Activated gamma-delta T cell treated with anti-CD3 and anti-CD28 coated beads, Interleukin-2, amount 50 U/mL, for 16 hours (primary cell): ENCODE measurements at places on chromosomes 3 and 15.

GRCh38 chr3:146513386-146514051 is 30.9 kb downstream of the PLSCR1 start:
- DNase-seq: no peak

DNA sequence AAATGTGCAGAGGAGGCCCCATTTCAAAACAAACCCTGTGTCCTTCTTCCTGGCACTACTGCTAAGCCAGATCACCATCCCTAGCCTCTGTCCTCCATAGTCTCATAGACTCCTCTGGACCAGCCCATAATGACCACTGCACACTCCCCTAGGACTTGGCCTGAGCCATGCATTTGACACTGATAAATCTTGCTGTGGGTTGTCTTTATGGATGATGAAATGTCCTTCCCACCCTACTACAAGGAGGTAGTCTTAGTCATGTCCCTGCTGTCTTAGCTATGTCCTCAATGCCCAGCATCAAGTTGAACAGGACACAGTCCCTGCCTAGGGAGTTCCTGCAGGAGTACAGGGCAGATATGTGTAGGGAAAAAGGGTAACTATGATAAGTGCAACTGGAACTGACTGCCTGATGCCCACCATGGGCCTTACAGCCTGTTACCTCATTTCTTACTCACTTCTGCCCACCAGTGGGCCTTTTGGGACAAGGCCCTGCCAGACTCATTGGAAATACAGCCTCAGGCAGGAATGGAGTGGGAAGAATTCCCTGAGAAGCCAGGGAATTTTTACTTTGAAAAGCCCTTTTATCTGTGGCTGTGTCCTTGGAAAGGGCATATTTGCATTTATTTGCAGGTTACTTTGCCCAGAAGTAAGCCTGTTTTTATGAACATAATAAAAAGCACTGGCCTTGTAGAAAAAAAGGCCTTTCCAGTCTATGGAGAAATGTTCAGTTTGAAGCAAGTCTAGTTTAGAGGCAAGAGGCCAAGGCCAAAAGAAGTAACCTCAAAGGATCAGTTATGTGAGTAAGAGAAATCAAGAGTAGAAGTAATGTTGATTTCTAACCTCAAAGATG is 199.6 kb upstream of the EIF1B start:
- DNase-seq: no peak

DNA sequence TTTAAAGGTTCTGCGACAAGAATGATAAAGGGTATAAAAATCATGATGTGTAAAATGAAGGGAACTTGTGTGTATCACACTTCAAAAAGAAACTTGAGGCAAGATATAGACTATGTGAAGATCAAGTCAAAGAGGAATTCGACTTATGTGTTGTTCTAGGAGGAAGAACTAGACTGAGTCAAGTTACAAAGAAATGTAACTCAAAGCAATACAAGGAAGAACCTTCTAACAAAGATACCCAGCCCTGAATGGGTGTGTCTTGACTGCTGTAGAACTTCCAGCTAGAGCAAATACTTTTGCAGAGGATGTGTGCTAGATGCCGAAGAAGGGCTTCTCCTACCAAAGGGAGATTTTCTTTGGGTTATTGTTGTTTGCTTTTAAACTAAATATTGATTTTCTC is 2.4 kb downstream of the SLC49A4 start:
- DNase-seq: no peak

GRCh38 chr3:47197287-47197686 is 33.4 kb upstream of the SETD2 start:
- no peak for DNase-seq

- DNase-seq: no peak
Measured at GRCh38 chr3:194874206-194874605, 188.5 kb downstream of the FAM43A start.

GRCh38 chr3:37961622-37962431 is 28.8 kb upstream of the VILL start:
- no peak for DNase-seq

GRCh38 chr15:63019511-63020109 is 22.9 kb upstream of the TPM1 start:
- no peak for DNase-seq

- no peak for DNase-seq
Measured at GRCh38 chr15:66779331-66780009, 77.4 kb downstream of the SMAD6 start.

GRCh38 chr3:8503871-8504610 is 2.4 kb downstream of the LMCD1 start:
- DNase-seq: no peak

DNA sequence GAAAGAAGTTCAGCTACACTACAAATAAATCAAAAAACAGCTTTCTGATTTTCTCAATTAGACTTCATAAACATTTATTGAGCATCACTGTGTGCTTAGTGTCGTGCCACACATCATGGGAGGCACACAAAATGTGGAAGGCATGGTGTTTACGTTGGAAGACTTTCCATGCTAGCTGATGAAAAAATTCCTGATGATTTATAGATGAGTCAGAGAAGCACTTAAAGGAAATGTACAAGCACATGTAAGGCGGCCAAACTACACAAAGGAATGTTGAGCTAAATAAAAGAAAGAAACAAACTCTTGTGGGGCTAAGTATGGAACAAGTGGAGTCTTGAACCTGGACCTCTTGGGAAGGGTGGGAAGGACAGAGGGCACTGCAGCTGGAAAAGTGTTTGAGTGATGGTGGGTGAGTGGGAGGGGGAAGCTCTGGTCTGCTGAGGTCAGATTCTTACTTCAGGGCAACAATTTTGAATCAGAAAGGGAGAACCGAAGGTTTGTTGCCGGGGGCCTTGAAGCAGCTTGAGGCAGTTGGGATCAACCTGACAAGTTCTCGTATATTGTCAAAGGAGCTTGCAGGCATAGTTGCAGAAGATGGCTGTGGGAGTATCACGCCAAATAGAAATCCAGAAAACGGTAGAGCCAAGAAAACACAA is 66.9 kb downstream of the FOXB1 start:
- no peak for DNase-seq

DNA sequence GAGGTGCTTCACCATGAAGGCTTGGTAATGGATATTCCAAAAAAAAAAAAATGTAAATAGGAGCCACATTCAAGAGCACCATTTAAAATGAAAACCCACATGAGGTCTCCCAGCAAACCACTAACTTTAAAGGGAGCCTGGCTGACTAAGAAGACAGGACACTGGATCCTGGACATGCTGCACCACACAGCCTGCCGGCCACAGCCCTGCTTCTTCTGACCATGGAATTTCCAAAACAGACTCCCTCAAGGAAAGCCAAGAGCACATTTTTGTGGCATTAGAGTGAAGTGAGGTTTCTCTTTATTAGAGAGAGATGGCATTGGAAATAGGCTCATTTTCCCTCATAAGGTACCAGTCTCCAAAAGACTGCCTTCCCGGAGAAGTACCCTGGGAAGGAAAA is 113.9 kb downstream of the RORA start:
- no peak for DNase-seq

DNA sequence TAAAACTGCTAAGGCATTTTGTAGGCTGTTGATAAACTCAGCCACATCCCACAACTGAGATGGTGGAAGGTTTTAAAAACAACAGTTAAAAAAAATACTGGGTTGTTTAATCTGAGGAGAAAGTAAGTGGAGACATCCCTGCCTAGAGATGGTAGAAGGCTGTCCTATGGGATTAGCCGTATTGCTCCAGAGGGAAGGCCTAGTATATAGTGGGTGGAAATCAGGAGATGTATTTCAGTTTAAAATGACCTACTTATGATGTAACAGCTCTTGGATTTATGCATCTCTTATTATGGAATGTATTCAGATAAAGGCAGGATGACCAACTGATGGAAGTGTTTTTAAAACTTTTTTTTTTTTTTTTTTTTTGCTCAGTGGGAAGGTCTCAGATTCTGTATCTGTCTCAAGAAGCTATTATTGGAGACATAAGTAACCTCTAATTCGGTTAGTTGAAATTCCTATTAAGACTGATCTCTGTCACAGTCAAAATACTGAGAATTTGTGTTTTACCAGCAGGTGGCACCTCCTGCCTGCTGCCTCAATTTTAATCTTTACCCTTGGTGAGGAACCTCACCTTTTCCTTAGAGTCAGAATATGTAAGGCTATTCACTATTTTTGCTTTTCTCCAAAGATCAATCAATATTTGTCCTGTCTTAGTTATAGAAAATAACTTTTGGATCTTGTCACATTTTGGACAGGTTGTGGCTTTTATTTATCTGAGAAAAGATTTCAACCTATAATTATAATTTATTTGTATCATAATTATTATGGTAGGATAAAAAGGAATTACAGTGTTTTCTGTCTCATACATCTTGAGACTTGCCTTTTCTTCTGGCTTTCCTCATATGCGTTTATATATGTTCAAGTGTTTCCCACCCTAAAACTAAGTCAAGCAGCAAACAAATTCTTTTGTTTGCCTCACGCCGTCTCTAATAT is 63.0 kb downstream of the VPS8 start:
- no peak for DNase-seq

GRCh38 chr3:70990185-70990584 is 593.3 kb downstream of the FOXP1 start:
- no peak for DNase-seq

DNA sequence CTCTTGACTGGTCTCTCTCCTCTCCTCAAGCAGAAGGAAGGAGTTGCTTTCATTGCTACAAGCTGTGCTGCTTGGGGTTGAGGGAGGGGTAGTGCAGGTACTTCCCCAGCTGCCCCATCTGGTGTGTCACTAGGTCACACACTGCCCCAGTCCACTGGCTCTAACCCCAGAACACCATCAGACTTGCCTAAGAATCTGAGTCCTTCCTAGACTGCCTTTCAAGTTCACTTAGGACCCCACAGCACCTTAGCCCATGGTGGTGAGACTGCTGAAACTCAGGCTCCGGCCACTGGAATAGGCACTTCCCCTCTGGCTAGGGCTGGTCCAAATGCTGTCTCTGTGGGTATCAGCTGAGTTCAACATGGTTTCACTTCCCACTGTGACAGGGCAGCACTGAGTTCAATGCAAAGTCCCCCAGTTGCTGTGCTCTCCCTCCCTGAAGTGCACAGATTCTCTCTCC is 279.7 kb upstream of the GOLGA6L4 start:
- no peak for DNase-seq

DNA sequence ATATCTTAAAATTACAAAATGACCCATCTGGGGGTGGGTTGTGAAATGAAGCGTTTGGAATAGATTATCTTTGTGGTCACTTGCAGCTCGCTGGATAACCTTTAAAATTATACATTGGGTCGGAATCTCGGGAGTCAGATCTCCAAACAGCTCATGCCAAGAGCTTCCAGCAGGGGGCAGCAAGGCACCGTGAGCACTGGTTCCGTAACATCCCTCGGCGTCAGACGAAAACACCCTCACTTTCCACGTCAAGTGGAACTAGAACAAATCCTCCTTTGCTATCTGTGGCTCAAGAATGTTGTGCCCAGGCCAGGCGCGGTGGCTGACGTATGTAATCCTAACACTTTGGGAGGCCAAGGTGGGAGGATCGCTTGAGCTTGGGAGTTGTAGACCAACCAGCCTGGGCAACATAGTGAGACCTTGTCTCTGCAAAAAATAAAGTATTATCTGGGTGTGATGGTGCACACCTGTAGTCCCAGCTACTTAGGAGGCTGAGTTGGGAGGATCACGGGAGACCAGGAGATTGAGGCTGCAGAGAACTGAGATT is 31.1 kb downstream of the UMPS start:
- peak; percentile 59 for DNase-seq

- no peak for DNase-seq
Measured at GRCh38 chr15:38557921-38558320, 6.7 kb downstream of the RASGRP1 start.

- no peak for DNase-seq
Measured at GRCh38 chr3:172641291-172641690, 69.6 kb downstream of the NCEH1 start.

- no peak for DNase-seq
Measured at GRCh38 chr3:65597226-65597951, 441.3 kb downstream of the MAGI1 start.

DNA sequence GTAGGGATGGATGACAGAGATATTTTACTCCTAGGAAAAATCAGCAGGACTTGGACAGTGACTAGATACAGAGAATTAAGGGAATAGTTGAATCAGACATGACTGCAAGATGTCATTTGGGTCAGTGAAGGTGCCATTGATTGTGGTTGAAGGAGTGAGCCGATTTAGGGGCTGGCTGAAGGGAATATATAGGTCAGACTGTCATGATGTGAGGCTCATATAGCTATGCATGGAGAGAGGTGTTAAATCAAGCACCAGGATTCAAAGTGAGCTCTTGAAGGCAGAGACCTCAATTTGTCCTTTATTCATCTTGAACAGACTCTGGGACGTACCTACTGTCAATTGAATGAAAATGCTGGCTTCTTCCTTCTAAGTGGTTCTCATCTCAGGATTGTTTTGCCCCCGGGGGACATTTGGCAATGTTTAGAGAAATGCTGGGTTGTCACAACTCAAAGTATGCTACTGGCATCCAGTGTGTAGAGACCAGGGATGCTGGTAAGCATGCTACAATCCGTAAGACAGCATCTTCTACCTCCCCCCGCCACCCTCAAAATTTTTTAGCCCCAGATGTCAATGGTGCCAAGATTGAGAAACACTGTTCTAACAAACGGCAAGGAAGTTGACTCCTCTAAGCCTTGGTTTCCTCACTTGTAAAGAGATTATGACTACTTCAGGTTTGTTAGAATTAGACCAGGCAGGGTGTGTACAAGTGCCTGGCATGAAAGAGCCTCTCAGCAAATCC is 7.8 kb downstream of the ATP2C1 start:
- DNase-seq: no peak

DNA sequence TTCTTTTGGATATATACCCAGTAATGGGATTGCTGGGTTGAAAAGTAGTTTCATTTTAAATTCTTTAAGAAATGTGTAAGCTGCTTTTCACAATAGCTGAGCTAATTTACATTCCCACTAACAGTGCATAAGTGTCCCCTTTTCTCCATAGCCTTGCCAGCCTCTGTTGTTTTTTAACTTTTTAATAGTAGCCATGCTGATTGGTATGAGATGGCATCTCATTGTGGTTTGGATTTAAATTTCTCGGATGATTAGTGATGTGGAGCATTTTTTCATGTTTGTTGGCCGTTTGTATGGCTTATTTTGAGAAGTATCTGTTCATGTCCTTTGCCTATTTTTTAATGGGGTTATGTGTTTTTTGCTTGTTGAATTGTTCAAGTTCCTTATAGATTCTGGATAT is 444.3 kb upstream of the ATP11B start:
- DNase-seq: no peak

DNA sequence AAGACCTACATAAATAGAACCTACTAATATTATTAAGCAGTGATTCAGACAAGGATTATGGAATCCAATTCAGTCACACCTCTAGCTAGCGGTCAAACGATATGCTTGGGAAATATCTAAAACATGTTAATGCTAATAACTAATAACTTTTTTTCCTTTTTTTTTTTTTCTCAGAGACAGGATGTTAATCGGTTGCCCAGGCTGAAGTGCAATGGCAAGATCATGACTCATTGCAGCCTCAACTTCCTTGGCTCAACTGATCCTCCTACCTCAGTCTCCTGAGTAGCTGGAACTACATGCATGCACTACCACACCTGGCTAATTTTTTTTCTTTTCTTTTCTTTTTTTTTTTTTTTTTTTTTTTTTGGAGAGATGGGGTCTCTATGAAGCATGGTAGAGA is 124.1 kb downstream of the NR2E3 start:
- DNase-seq: no peak

GRCh38 chr3:172228036-172228415 is 188.6 kb downstream of the FNDC3B start:
- DNase-seq: no peak

GRCh38 chr3:52771702-52772101 is 962 bp upstream of the NEK4 start:
- no peak for DNase-seq

GRCh38 chr3:20739814-20740213 is 553.8 kb upstream of the SGO1 start:
- no peak for DNase-seq
